ENCODE measurements at places on chromosomes 11 and 22.

DNA sequence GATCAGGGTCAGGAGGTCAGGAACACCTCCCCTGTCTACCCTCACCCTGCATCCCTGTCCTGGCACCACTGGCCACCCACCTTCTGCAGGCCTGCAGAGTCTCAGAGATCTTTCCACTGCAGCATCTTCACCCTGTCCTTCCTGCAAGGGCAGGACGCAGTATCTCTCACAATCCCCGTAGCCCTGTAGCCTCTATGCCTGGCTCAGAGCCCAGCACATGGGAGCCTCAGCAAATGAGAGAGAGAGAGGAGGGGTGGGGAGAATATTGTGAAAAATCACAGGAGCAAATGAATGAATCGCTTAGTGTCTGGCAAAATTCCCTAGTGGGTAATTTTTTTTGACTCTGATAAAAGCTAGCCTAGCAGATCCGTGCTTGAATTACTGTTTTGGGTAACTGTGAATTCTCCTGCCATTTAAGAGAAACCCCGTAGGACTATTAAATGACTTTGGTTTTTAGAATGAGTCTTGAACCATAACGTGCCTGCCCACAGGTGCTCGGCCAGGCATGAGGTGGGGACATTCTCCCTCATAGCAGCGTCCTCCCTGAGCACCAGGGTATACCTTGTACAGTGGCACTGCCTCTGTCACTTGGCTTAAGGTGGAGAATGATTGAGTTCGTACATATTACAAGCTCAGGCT lies 91.5 kb downstream of the MORC2 start:
- no peak for DNase-seq

- no peak for DNase-seq
Measured at GRCh38 chr22:27380855-27381254, 420.7 kb downstream of the MN1 start.

GRCh38 chr11:27858866-27859265 lies 158.6 kb upstream of the BDNF start:
- DNase-seq: no peak

DNA sequence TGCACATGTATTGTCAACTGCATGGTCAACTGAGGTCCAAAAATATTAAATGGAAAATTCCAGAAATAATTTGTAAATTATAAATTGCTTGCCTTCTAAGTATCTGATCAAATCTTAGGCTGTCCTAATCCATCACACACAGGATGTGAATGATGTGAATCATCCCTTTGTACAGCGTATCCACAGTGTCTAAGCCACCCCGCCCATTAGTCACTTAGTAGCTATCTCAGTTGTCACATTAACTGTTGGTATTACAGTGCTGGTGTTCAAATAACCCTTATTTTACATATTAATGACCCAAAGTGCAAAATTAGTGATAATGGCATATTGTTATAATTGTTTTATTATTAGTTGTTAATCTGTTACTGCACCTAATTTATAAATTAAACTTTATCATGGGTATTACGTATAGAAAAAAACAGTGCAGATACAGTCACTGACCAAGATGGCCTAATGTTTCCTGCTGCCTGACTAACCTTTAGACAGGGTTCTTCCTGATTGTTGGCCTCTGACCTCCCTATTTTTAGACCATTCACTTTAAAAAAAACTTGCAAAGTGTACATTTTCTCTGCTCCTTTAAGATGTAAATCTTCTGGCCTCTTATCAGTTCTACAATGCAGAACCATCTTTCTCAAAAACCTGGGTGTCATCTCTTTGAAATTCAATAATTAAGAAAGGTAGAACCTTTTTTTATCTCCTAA lies 2.9 kb upstream of the SVIP start:
- DNase-seq: no peak

DNA sequence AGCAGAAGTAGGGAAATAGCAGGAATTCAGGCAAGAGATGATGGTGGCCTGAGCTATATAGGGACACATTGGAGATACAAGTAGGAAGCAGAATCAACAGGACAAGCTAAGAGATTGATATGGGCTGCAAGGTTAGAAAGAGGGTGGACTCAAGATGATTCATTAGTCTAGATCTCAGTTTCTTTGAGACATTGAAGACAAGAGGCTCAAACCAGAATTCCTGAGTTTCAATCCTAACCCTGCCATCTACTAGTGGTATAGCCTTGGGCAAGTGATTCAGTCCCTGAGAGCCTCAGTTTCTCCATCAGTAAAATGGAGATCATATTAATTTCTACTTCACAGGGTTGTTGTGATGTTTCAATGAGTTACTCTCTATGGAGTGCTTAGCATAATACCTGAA lies 53.1 kb upstream of the NAV2 start:
- DNase-seq: no peak

DNA sequence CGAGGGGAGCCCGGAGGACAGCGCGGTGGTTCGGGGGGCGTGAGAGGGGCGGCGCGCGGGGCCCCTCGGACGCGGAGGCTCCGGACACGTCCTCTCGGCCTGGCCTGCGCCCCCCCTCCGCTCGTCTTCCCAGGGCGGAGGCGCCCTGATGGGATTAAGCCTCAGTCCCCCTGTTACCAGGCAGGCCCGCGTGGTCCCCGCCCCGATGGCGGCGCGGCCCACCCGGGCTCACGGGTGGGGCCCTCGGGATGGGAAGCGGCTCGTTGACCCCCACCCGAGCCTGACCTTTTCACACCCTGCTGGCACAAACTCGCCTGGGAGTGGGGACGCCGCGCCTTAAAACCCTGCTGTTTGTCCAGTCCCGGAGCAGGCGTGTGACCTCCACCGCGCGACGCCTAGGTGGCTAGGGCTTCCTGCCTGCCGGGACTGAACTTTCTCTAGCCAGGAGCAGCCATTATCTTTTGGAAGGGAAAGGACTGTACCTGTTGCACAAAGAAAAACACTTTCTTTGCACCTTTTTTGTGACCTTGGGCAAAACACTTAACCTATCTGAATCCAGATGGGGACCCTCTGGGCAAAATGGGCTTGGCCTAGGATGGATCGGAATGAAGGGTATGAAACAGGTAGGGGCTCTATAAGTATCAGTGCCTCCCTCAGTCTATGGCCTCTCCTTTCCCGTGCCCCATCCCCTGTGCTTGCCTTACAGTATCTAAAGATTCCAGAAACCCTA lies 1.0 kb downstream of the KIAA1671 start:
- no peak for DNase-seq

- no peak for DNase-seq
Measured at GRCh38 chr11:77118971-77119370, 9.1 kb upstream of the MYO7A start.

- no peak for DNase-seq
Measured at GRCh38 chr22:50356186-50356585, 13.1 kb downstream of the PPP6R2 start.

DNA sequence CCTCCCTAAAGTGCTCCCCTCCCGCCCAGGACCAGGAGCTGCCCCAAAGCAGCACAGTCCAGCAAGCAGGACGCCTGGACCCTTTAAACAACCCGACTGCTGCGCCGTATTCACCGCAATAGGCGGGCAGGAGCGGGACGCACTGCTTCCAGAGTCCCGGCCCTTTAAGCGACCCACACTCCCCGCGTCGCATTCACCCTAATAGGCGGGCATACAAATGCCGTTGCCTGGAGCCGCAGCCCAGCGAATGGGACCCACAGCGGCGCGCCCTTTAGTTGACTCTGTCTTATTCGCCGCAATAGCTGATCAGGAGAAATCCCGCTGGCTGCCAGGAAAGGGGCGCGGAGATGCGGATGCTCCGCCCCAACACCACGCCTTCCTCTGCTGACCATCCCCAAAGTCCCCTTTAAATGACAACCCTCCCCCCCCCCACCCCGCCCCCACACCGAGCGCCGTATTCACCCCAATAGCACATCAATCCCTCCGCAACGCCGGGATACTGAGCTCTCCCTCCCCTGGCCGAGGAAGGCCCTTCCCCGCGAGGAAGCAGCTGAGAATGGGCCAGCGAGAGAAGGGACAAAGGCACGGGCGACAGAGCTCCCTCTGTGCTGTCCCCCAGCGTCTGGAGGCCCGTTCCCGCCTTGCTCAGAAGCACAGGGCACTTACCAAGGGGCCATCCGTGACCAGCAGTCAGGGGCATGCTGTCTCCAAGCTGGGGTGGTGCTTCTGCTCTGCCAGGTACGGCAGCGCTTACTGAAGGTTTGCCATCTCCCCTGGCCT lies 4.7 kb downstream of the OSBPL5 start:
- peak; percentile 19 for DNase-seq

DNA sequence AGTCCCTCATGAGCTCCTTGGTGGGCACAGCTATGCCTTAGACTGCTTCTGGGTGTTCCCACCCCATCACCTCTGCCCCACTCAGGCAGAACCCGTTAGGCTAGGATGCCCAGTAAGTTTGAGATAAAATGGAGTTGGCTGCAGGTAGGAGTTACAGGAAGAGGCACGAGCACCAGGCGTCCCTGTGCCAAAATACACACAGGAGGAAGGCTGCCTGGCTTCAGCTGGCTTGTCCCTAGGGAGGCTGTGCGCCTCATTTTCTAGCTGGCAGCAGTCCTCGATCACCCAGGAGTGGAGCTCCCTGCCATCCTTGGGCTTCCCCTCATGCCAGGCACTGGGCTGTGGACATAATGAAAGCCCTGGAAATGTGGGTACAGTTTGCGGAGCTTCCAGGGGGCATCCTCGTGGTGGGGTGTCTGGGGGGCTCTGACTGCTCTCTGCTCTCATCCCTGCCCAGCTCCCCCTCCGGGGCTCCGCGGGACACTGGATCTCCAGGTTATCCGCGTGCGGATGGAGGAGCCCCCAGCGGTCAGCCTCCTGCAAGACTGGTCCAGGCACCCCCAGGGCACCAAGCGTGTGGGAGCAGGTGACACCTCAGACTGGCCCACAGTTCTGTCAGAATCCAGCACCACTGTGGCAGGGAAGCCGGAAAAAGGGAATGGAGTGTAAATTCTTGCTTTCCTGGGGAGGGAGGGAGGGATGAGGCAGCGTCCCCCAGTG lies 12.3 kb upstream of the MARK2 start:
- no peak for DNase-seq

DNA sequence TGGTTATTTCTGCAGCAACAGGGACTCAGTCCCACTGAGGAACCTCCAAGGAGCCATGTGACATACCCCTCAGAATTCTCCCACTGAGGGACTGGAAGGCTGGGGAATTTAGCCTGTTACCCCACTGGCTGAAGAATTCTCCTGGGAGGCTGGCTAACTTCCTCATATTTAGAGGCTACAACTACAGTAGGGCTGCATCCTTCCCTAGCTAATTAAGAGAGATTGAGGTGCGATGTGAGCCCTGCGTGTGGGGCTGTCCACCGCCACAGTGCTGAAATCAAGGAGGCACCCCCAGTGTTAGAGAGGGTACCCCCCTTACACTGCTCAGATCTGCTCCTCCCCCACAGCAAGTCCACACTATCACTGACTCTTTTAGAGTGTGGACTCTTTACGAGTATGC lies 21.1 kb downstream of the EIF3F start:
- DNase-seq: no peak

- DNase-seq: no peak
Measured at GRCh38 chr22:37641561-37641949, 2.1 kb downstream of the SH3BP1 start.

GRCh38 chr11:34166806-34167740 lies 61.6 kb downstream of the NAT10 start:
- no peak for DNase-seq

GRCh38 chr11:94550513-94550912 lies 6.8 kb downstream of the FUT4 start:
- DNase-seq: no peak

DNA sequence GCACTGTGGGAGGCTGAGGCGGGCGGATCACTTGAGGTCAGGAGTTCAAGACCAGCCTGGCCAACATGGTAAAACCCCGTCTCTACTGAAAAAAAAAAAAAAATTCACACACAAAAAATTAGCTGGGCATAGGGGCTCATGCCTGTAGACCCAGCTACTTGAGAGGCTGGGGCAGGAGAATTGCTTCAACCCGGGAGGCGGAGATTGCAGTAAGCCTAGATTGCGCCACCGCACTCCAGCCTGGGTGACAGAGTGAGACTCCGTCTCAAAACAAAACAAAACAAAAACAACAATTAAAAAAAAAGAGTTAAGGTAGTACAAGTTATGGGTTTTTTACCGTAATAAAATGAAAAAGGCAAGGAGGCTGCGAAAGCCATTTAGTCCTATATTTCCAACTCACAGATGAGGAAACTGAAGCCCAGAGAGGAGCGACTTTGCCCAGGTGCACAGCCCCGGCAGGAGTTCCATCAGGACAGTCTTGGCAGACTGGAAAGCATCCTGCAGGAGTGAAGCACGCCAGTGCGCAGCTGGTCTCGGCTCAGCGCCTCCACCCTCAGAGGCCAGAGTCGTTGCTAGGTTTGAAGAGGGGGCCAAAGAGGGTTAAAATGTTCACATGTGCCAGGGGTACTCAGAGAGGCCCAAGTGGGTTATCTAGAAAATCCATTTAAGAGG lies 3.8 kb upstream of the FADS3 start:
- DNase-seq: no peak

GRCh38 chr11:72300268-72300667 lies 56.3 kb upstream of the PHOX2A start:
- no peak for DNase-seq

DNA sequence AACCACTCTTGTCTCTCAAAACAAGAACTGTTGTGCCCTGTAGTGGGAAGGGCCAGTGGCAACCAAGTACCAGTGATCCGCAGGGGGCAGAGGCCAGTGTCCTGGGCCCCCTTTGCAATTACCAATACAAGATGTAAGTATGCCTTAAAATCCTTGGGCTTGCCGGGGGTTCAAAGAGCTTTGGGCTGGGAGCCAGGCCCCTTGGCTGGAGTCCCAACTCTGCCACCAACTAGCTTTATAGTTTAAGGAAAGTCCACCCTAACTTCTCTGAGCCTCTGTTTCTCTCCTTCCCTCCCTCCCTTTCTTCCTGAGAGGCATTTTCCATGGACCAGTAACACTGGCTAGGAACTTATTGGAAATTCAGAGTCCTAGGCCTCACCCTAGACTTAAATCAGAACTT lies 15.5 kb downstream of the CLMP start:
- DNase-seq: no peak

DNA sequence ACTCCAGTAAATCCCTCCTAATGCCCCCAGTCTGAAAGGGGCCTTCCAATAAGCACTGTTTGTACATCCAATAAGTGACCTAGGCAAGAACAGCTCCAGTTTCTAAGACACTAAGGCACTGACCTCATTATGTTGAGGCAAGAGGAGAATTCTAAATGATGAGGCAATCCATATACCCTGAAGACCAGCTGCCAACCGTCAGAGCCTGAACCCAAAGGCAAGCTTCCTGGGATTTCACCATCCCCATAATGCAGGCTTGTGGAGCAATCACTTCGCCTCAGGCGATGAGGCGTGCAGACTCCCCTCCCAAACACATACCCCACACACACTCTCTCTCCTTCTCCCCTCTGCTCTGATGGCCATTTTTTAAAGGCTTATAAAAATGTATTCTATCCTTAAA lies 49.5 kb downstream of the LGR4 start:
- DNase-seq: no peak

DNA sequence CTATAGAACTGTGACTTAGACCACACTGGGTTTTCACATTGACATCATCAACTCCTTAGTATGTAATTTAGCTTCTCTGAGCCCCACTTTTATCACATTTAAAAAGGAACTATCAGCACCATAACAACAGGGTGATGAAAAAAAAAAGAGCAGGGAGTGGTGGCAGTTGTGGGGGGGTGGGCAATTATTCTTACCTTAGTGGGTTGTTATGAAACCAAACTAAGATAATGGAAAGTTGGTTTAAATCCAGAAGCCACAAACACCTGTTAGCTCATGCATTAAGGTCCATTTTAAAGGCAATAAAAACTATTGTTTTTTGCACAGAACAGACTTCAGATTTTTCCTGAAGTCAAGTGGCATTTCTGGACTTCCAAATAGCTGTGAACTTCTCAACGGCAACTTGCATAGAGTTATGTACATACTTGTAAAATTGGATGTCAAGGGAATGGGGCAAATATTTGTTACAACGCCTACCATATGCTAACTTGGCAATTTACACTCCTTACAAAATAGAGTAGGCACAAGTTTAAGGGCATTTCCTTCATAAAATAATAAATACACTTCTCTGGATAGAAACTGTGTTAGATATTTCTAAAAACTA lies 793.6 kb downstream of the DLG2 start:
- no peak for DNase-seq

All from stimulated activated CD4-positive, alpha-beta T cell treated with anti-CD3 and anti-CD28 coated beads, Interleukin-4, amount 100 ng/mL, for 48 hours (primary cell).